ENCODE measurements at places on chromosomes 5 and 9.

DNA sequence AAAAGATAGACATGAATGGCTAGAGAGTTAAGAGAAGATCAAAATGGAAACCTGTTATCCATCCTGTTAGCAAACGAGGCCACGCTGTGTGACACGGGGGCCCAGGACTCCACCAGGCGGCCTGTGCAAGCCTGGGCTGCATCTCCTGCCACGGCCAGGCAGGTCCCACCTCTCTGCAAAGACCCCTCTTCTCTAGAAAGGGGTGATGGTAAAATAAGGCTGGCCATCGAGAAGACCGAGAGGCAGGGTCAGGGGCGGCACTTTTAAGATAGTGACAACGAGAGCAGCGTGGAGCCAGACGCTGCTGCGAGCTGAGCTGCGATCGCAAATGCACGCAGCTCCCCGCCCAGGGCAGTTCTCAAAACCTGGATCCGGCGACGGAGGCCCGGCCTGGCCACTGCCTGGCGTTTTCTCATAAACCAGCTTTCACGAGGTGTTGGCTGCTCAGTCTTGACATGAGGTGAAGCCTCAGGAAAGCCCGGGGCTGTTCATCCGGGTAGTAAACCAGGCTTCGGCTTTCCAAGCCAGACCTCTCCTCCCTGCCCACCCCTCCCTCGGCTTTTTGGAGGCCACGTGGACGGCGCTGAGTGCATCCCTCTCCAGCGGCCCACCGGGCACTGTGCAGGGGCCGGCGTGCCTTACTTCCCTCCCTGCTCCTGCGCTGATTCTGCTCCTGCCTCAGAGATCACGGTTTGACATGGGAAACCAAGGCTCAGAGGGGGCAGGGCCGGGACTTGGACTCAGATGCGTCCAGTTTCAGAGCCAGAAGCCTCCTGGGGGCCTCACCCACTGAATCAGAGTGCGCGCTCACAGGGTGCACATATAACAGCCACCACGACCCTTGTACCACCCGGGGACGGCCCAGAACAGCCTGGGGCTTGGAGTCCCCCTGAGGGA, 151.6 kb upstream of the PHYKPL start:
- DNase-seq, result peak; percentile 72

DNA sequence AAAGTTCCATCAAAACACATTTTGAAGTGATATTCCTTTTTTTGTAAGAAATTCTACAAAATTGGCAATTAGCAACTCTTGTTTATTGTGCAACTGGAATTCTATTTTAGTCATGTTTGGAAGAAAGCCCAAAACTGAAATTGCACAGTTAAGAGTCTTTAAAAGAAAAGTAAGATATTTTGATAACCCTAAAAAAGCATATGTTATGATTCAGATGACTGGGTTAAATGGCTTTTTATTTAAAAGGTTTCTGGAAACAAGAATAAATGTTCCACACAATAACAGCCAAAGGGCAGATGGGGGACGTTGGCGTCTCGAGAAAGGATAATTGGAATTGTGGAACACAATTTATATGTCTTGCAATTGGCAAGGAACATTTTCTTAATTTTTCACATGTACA, 275.2 kb downstream of the CDH9 start:
- no peak for DNase-seq

GRCh38 chr9:84207491-84207951, 133.0 kb downstream of the SLC28A3 start:
- DNase-seq, result no peak

DNA sequence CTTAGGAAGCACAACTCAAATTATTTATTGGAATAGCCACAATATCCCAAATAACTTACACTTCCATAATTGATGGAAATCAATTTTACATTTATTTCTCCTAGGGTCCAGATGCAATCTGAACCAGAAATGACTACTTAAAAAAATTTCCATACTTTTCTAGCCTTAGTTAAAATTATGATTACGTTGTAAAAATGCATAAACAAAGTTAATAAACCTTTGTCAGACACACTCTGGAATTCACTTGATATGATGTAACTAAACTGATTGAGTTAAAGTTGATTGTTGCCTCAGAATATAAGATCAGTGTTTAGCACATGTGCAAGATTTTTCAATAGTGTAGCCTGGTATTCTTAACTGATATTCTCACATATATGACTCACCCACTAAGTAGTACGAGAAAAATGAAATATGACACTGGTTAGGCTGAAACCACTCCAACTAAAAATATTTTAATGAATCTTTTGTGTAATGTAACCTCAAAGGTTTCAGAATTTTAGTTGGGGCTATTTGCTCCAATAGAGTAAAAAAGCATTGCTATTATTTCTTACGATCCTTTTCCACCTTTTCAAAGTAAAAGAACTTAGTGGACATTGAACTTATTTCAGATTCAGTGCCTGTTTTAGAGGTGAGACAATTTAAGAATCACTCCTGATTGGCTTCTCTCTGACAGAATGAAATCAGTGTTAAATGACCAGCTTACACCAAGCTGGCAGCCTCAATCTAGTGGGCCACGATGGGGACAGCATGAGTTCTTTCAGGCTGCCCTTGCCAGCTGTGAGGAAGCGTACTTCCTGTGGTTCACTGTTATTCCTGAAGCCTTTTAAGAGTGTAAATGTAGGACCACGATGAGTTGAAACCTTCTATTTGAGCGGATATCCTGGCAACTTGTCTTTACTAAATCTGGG, 277.2 kb upstream of the CDH9 start:
- no peak for DNase-seq

- DNase-seq, result no peak
Measured at GRCh38 chr5:161190086-161190485, 338.1 kb upstream of the ATP10B start.

DNA sequence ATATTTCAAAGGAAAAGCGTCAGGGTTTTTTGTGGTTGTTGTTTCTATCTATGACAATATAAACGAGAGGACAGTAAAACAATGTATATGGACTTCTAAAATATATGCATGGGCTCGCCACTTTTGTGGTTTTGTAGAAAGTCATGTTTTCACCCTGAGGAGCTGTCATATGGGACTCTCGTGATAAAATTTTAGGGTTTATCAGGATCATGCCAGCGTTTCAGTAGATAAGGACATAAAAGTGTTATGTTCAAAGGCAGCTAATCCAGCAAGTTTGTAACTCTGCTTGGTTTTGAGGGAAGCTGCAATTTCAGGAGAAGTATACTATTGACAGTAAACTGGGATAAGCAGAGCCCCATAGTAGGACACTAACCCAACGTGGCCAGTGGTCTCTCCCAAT, 120.3 kb downstream of the CDC42SE2 start:
- DNase-seq, result no peak

DNA sequence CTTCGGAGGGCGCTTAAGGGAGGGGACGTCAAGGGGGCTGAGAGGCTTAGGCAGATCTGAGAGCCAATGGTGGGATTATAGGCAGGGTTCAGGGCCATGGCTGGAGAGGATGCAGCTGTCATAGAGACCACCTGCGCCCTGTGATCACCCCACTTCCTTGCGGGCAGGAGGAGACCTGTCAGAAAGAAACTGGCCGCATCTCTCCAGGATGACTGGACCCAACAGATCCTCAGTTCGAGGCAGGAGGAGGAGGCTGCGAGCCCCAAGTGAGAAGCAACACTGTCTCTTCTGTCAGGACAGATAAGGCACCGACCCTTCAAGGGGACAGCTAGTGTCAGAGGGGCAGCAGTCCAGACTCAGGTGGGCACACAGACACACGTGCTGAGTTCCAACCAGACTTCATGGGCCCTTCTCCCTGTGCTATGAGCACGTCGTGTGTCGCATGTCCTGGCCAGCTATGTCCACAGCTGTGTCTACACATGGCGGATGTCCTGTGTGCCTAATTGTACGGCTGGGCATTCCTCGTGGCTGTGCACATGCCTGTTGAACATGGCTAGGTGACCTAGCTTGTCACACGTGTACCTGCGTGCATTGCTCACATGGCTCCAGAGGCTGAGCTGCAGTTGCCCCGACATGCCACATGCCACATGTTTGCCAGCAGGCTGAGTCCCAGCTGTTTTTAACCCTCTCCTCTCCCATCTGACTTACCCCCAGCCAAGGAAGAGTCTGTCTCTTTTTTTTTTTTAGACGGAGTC, 583 bp upstream of the AQP3 start:
- DNase-seq, result no peak

- no peak for DNase-seq
Measured at GRCh38 chr5:35788724-35789123, 68.0 kb upstream of the IL7R start.

- peak; percentile 71 for DNase-seq
Measured at GRCh38 chr9:36136894-36137391, 410 bp downstream of the GLIPR2 start.
